Stimulated activated naive CD4-positive, alpha-beta T cell (primary cell): ENCODE measurements at places on chromosomes 11 and 22.

- no peak for DNase-seq
Observed at GRCh38 chr11:96798445-96798844, 408.6 kb downstream of the JRKL start.

DNA sequence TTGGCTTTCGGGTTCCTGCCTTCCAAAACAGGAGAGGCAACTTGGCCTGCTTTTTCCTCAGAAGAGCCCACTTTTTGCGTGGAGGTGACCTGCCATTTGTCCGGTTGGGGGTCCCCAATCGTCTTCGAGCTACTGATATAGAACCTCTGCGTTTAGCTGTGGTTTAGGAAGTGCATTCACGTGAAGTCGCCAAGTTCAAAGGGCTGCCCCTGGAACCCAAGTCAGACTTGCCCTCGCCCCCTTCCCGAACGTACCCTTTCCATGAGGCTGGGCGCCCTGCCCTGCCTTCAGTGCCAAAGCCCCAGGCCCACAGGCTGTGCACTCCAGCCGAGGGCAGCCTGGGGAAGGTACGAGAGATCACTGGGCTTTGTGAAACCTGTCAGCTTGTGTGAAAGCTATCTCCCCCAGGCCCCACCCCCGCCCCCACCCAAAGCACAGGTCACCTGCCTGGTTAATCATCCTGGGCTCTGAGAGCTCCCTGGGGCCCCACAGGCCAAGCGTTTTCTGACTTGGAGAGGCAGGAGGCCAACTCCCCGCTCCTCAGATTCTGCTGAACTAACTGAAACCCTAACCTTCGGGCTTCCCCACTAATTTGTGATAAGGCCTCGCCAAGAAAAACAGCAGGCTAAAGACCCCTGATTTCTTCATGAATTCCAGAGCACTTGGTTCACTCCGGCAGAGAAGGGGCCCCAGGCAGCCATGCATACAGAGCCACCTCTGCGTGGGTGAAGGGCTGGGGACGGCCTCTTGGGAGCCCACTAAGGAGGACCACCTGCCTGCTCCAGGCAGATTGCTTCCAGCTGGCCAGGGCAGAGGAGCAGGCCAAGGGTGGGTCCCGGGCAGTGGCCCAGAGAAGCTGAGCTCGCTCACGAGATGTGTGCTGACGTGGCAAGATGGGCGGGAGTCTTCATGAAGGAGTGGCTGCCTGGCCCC, 25.8 kb upstream of the KCNQ1OT1 start:
- DNase-seq = no peak

DNA sequence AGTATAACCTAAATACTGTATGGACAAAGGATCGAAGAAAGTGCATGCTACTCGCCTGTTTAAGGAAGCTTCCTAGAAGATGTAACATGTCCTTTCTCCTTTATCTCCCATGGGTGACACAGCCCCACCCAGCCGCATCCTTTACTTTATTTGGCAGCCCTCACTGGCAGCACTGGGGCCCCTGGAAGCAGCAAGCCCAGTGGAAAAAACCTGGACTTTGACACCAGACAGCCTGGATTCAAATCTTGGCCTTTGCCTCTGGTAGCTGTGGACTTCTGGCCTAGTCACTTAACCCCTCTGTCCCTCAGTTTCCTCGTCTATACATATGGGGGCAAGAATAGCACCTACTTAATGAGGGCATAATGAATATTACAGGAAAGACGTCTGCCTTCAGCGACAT, 67.1 kb downstream of the MYEOV start:
- no peak for DNase-seq

DNA sequence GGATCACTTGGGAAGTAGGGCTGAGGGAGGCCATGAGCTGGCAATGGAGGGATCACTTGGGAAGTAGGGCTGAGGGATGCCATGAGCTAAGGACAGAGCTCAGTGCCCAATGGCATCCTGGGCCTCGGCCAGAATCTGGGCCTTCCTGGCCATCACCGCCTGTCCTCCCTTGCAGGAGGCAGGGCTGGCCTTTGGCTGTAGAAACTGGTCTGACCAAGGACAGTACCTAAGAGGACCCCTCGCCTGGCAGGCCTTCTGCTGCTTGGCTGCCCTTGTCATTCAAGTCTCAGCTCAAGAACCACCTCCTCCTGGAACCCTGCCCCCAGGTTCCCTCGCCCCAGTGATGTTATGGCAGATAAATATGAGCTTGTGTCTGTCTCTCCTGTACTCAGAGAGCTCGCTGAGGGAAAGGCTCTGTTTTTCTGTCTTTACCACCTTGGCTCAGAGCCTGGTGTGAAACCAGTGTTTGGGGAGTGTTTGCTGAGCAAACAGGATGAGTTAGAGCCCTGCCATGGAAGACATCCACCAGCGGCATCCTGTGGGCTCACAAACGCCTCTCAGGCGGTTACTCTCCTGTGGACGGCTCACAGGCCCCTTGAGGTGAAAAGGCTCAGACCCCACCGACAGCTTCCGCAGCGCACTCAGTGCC, 19.3 kb upstream of the RASL10A start:
- DNase-seq = no peak

DNA sequence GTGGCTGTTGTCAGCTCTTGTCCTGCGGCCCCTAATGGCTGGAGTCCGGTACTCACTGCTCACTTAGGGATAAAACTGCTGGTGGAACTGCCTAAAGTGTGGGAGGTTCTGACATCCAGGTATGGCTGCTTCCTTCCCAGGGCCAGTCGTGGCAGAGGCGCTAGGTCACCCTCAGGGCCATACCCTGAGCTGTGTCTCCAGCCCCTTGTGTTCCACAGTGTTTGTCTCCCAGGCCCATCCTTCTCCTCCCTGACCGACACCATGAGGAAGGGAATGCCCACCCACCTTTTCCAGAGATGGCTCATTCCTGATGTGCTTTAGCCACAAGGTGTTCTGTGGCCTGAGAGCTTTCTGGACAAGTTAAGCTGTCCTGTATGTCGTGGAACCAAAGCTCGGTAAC, 12.4 kb upstream of the ACR start:
- DNase-seq = no peak
